KG1 (cell line): ENCODE measurements at places on chromosomes 5 and 9.

GRCh38 chr9:98583417-98583816 is 125.3 kb downstream of the GABBR2 start:
- DNase-seq, result no peak

DNA sequence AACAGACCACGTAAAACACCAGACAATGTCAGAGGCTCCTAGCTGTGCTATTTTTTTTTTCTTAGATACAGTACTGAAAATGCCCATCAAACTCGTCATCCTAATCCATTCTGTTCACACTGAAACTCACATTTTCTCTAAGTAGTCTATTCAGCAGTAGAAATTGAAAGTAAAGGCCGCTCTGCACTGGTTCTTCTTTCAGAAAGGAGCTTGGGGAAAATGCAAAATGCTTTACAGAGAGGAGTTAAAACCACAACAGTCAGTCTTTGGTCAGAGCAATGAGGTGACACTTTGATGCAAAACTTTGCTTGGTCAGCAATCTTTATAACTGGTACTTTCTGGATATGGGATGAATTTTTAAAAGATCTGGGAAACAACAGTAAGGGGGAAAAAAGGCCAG is 43.8 kb upstream of the SUSD1 start:
- no peak for DNase-seq

DNA sequence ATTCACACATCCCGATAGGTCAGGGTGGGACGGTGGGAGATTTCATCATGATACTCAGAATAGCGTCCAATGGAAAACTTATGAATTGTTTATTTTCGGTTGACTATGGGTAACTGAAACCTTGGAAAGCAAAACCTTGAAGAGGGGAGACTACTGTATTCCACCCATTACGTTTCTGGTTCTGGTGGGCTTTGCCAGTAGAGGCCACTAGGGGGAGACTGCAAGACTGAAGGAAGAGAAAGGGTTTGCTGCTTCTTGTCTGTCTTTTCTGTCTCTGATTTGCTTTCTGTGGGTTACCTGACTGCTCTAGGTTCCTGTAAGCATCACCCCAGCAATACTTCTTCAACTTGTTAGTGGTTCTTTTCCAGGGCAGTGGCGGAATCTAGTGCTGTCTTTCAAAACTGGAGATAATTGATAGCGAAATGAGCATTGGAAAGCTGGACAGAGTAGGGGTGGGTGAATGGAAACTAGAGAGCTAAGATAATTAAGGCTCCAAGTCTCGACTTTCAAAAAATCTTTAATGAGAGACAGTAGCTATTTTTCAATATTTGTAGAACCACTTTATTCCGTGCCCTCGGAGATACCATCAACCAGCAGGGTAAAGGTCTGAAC is 27.0 kb downstream of the GRIN3A start:
- no peak for DNase-seq

DNA sequence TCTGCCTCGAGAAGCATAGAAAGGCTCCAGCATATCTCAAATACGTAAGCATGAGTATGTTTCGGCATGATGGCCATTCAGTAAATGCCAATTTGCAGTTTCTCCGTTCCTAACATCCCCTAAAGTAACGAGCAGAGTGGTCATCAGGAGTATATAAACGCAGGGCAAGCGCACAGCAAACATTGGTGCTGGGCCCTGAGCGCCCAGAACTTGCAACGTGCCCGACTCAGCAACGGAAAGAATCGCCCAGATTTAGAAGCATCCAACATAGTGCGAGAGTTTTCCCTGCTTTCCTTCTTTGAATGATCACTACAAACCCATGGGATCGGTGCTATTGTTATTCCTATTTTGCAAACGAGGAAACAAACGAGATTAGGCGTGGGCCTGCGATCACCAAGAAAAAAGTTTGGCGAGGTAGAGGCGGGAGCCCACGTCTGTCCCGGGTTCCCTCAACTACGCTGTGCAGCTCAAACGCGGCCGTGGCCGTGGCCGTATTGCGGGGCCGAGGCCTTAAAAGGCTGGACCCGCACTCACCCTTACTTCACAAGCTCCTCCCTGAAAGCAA is 505 bp downstream of the RPS14 start:
- DNase-seq, result no peak

DNA sequence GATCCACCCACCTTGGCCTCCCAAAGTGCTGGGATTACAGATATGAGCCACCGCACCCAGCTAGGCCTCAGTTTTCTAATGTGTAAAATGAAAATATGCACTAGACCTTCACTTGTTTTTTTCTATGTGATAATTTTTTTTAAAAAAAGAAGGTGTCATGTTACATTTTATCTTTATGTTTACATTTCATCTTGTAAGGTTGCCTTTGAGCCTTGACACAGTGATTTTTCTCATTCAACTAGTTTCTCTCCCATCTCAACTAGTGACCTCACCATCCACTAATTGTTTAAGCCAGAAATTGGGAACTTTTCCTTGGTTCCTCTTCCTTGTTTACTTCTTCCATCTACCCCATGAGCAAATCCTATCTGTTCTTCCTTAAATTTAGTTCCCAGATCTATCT is 21.5 kb downstream of the TMC1 start:
- no peak for DNase-seq

DNA sequence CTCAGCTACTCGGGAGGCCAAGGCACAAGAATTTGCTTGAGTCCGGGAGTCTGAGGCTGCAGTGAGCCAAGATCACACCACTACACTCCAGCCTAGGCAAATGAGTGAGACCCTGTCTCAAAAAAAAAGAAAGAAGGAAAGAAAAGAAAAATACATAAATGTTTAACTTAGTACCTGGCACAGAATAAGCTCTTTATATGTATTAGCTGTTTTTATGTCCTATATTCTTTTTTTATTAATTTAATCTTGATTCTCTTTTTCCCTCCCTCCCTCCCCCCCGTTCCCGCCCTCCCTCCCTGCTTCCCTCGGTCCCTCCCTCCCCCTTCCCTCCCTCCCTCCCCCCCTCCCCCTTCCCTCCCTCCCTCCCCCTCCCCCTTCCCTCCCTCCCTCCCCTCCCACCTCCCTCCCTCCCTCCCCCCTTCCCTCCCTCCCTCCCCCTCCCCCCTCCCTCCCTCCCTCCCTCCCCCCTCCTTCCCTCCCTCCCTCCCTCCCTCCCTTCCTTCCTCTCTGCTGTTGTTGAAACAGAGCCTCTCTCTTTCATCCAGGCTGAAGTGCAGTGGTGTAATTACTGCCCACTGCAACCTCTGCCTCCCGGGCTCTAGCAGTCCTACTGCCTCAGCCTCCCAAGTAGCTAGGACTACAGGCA is 135.8 kb upstream of the GRHPR start:
- DNase-seq, result no peak

DNA sequence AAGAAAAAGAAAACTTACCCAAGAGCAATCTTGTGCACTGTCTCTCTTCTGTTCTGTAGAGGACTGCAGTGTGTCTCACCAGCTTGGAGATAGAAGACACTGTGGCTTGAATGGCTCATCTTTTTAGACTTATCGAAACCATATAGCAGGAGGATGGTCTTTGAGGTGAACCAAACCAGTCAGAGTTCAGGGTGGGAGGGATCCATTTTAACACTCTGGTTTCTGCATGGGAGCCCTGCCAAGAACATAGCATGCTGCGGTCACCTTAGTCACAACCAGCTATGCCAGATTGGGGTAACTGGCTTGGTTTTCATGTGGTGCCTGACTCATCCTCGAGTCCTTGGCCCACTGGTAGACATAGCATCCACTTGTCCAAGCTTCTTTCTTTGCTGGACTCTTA is 135.1 kb downstream of the PAPPA start:
- DNase-seq, result no peak

DNA sequence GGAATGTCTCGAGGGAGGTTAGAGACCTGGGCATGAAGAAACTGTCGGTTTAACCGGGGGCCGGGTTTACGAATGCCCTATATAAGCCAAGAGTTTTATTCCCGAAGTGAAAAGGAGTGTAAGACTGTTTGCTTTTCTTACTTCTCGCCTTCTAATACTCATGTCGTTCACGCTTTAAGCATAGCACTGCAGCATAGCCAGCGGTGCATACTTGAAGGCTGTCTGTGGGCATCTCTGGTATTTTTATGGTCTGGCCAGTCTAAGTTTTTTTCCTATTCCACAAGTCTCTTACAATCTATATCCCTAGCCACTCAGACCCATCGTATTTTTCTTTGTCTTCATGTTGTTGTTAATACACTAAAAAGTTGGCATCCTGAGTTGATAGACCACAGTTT is 1.2 kb downstream of the UHRF2 start:
- no peak for DNase-seq

- DNase-seq, result no peak
These were observed 56.3 kb downstream of the ERAP1 start for GRCh38 chr5:96751203-96752169.
